A549 treated with GW870086 at 1 μM for 4 hours (cell line): ENCODE measurements at places on chromosomes 5 and 9. TPM values are rescaled to one million over a fixed set of nuclear protein-coding genes. Genes with fewer than 3 reads are reported as not detected.

The PCDHB15 gene
- total RNA-seq = 0.05 to 0.16 TPM (median 0.09 TPM) in 3 of 5 replicates, not detected in the others

The ADCY2 gene
- not detected in 5 replicates for total RNA-seq

The CYSRT1 gene
- 3.6 to 5.2 TPM (median 4.2 TPM) in 5 replicates for total RNA-seq

The PKN3 gene
- total RNA-seq = 13.4 to 17.1 TPM (median 14.7 TPM) in 5 replicates

The LRRC70 gene
- total RNA-seq = 0.07 to 0.32 TPM (median 0.16 TPM) in 5 replicates

The EDIL3 gene
- total RNA-seq = 0.10 to 0.65 TPM (median 0.22 TPM) in 5 replicates

The AJM1 gene
- total RNA-seq = 4.0 to 4.7 TPM (median 4.2 TPM) in 5 replicates

The CAMK2A gene
- total RNA-seq = 0.64 to 0.97 TPM (median 0.89 TPM) in 5 replicates

The SLC25A46 gene
- total RNA-seq = 22.6 to 34.7 TPM (median 28.8 TPM) in 5 replicates

The ENTPD2 gene
- 1.1 to 2.3 TPM (median 1.7 TPM) in 5 replicates for total RNA-seq

The FAM221B gene
- not detected in 5 replicates for total RNA-seq

The F12 gene
- total RNA-seq = 14.3 to 24.6 TPM (median 22.9 TPM) in 5 replicates

The HAPLN1 gene
- total RNA-seq = not detected in 5 replicates

The PCDHGA8 gene
- total RNA-seq = 0.02 to 0.13 TPM (median 0.07 TPM) in 3 of 5 replicates, not detected in the others

The PCDHB13 gene
- 0.03 to 0.07 TPM (median 0.07 TPM) in 4 of 5 replicates, not detected in the other for total RNA-seq
